Dermis microvascular lymphatic vessel endothelial cell (primary cell): ENCODE measurements at places on chromosomes 1 and 21.

DNA sequence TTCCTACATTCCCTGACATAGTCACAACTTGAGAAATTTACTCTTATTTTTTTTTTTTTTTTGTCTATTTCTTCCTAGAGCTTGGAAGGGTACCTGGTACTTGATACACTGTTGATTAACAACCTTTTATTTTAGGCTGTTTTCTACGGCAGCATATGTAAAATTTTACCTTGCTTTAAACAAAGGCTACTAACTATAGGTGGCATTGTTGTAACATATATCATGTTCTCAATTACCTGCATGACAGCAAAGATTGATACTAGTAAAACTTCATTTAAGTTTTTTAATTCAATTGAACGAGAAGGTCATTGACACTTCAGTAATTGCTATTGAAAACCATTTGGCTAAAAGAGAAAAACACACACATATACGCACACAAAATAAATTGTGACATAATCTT is 238.3 kb upstream of the ESRRG start:
- no peak for DNase-seq

- no peak for DNase-seq
Measured at GRCh38 chr1:29868944-29869343, 632.6 kb downstream of the PTPRU start.

DNA sequence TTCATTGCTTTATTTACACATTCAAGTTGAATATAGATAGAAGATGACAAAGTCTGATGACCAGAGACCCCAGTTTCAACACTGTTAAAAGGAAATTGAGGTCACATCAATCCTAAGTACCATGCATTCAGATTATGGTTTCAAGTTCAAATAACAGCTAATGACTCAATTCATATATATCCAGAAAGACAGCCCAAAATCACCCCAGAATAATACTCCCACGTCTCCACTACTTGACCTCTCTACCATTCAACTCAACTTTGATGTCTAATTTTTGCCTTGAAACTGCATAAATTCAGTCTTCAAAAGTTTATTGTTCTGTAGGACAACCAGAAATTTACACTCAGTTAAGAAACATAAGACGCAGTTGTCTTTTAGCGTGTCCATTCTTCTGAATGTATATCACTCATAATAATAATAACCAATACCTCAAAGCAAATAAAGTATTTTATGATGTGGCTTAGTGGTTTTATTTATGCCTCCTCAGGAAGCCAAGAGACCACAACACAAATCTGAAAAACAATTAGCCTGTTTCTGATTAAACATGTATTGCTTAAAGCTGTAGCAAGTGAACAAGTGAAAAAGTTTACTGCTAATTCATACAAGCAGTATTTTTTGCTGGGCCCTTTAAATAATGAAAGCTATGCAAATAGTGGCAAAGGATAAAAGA is 569.0 kb downstream of the LTN1 start:
- DNase-seq, result no peak

- DNase-seq, result no peak
Measured at GRCh38 chr1:208002672-208003071, 91.7 kb upstream of the CD34 start.

DNA sequence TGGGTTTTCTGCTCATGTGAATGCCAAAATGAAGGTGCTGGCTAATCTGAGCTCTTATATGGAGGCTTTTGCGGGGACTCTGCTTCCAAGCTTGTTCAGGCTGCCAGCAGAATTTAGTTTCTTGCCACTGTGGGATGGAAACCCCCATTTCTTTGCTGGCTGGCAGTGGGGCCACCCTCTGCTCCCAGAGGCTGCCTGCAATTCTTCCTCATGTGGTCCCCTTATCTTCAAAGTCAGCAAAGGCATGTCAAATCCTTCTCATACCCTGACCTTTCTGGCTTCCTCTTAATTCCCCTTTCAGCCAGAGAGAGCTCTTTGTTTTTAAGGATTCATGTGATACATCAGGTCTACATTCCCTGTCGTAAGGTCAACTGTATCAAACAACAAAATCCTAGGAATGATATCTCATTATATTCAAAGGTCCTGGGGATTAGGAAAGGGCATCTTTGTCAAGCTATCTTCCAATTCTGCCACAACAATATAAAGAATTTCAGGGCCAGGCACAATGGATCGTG is 5.2 kb upstream of the GPR161 start:
- DNase-seq, result no peak

DNA sequence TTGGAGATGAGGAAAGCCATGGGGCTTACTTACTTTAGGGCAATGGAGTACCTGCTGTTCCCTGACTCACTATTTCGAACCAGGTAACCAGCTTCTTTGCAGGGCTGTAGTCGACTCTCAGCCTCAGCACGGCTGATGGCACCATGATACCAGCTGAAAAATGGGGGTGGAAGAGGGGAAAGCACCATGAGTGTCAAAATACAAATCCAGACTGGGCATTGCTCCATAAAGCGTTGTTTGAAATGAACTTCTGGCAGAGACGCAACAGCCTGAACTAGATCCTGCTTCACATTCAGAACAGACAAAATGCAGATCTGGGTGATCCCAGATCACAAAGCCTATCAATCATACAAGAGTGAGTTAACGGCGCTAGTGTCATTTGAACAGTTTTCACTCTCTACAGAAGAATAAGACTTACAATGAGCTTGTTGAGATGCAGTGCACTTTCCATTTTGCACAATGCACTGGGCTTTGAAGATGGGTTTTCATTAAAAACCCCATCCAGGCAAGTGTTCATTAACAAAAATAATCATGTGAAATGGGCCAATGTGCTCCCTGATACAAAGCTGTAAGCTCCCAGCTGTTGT is 16.0 kb upstream of the TDRD10 start:
- DNase-seq, result no peak

DNA sequence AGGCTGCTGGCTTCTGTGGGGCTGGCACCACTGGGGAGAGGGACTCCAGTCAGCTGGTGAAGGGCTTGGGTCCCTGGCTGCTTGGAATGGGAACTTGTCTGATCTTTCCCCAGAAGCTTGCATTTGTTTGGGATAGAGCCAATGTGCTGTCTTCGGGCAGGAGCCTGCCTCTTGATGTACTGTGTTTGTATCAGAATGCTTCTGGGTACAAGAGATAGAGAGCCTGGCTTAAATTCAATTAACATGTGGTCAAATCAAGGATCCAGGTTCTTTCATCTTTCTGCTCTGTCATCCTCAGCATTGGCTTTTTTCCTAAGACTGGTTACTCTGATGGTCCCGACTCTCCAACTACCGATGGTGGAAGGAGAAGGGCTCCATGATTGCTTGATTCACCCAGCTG is 16.0 kb upstream of the PROK1 start:
- DNase-seq, result no peak

DNA sequence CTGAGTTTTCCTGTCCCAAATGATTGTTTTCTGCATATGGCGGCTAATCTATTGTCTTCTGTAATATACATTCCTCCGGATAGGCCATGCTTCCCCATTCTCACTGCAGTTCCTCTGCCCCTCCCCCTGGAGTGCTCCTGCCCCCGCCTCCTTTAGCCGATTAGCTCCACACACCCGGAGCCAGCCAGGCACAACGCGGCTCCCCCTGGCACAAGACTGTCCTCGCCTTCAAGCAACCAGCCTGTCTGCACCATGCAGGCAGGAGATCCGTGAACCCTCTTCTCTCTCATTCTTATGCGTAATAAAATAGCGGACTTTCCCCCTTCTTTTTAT is 18.0 kb downstream of the SERTAD4 start:
- DNase-seq, result peak; percentile 25

- DNase-seq, result no peak
Measured at GRCh38 chr1:116460783-116461376, 87.8 kb downstream of the ATP1A1 start.

DNA sequence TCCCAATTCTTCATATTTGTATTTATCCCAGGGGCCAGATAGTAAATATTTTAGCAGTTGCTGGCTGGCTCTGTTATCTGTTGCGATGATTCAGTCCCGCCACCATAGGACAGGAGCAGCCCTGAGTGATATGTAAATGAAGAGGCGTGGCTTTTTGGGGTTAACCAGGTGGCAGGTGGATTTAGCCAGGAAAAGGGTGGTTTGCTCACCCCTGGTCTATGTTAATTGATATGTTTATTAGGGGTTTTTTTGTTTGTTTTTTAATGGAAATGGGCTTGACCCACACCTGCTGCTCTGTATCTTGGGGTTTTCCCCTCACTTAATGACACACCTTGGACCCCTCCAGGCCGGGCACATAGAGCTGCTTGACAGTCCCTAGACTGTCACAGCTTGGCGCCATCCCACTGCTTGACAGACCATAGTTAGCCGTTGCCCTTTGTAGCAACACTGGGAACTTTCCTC is 62.8 kb downstream of the PIK3CD start:
- no peak for DNase-seq

DNA sequence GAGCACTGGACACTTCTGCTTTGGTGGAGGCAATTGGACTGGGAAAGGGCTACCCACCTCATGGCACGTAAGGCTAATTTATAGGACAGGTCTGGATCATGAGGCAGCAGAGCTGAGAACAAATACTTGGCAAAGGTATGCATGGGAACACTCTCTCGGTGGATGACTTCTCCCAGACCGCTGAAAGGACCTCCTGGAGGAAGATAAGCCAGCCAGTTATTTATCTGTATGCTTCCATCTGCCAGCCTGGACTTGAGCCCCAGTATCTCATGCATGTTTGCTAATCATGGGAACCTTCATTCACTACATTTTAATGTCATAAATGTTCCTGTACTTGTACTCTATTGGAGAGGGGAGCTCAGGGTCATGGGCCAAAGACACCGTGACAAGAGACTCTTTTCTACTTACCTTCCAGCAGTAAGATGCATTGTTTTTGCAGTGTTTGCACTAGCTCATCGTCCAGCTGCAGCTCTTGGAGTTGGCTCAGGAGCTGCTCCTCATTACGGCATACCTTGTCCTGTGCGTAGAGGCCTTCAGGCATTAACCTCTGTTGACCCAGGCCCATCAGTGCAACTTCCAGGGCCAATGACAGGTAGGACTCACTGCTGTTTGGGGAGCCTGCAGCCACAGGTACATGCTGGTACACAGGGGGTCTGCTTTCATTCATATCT is 23.7 kb downstream of the UROD start:
- DNase-seq, result no peak

GRCh38 chr1:144551543-144552424 is 40.9 kb upstream of the PPIAL4F start:
- peak; percentile 88 for DNase-seq

- no peak for DNase-seq
Measured at GRCh38 chr1:67465375-67465774, 35.2 kb upstream of the SERBP1 start.

GRCh38 chr1:147575376-147575775 is 34.1 kb downstream of the BCL9 start:
- DNase-seq, result no peak

DNA sequence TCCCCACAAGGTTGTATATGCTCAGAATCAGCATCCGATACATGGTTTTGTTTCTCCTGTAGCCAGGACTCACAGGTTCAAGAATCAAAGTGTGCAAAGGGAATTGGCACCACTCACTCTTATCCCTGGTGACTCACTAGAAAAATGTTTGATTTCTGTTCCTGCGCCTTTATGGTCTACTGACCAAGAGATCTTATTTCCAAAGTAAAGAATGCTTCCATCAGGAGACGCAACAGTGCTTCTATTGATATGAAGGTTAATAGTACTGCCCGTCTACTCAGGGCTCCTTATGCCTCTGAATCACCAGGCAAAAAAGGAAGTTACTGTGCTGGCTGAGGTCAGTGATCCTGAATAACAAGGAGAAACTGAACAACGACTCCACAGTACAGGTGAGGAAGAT is 1392.0 kb upstream of the PRMT6 start:
- no peak for DNase-seq

GRCh38 chr1:155064111-155064831 is 731 bp downstream of the EFNA4 start:
- peak; percentile 59 for DNase-seq

- peak; percentile 79 for DNase-seq
Measured at GRCh38 chr1:53046930-53047329, 15.1 kb upstream of the PODN start.

- DNase-seq, result no peak
Measured at GRCh38 chr21:39088831-39089380, 94.3 kb downstream of the PSMG1 start.

- DNase-seq, result peak; percentile 45
Measured at GRCh38 chr1:204074274-204075138, 1.6 kb downstream of the SOX13 start.

GRCh38 chr1:108082738-108083562 is 117.2 kb downstream of the SLC25A24 start:
- DNase-seq, result peak; percentile 83

GRCh38 chr1:206538901-206539640 is 31.7 kb downstream of the RASSF5 start:
- no peak for DNase-seq

- DNase-seq, result no peak
Measured at GRCh38 chr1:146032631-146033219, 11.2 kb upstream of the HJV start.

DNA sequence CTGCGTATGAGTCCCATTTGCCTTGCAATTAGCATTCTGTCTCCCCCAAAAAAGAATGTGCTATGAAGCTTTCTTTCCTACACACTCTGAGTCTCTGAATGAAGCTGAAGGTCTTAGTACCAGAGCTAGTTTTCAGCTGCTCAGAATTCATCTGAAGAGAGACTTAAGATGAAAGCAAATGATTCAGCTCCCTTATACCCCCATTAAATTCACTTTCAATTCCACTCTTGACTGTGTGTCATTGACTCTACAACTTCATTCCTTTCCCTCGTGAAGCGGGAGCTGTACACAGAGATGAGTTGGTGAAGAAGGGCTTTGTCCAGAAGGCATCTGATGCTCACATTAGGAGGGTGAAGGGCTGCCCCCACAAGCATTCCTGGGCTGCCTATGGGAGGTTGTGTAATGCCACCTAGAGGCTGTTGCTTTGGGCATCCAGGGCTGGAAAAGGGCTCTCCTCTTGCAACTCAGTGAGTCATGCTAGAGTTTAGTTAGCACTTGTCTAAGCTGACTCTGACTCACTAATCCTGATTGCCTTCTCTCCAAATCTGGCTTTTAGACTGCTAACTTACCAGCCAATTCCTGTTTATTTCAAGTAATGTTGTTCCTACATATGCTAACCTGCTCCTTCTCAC is 1.8 kb downstream of the SPRR1B start:
- peak; percentile 1 for DNase-seq

- peak; percentile 18 for DNase-seq
Measured at GRCh38 chr1:147600119-147601111, 59.1 kb downstream of the BCL9 start.

GRCh38 chr1:62325681-62326080 is 6.4 kb upstream of the KANK4 start:
- no peak for DNase-seq

DNA sequence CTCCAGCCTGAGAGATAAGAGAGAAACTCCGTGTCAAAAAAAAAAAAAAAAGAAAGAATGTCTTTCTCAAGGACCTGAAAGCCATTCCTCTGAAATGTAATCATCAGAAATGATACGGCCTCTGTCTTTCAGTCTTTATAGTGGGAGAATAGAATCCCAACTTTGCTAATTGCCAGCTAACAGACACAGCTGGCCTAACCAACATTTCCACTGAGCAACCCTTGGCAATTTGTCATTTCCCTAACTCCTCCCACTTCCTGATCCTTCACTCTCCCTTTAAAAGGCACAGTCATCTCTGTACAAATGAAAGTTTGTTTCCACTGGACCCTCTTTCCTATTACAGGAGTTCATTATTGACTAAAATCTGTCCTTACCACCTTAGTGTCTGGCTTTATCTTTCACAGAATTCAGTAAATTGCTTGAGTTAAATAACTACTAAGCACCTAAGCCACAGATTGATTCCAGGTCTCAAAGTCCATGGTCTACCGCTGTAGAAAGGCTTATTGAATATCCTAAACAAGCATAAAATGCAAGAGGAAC is 4.3 kb upstream of the CBR1 start:
- DNase-seq, result peak; percentile 65

- no peak for DNase-seq
Measured at GRCh38 chr21:42440187-42440792, 36.6 kb downstream of the UBASH3A start.

- DNase-seq, result no peak
Measured at GRCh38 chr1:75673399-75673798, 51.1 kb upstream of the ACADM start.
